ENCODE measurements at places on chromosomes 1 and 21.

DNA sequence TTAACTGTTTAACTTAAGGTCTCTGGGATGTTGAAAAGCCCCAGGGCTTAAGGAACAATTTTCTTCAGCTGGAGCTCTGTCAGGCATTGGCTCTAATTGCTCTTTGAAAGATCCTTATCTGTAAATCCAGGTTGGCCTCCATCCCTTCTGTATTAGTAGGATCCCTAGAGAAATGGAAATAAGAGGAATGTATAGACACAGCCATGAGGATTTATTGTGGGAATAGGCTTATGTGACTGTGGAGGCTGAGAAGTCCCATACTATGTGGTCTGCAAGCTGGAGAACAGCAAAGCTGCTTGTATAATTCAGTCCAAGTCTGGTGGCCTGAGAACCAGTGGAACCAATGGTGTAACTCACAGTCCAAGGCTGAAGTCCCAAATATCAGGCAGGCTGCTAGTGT is 47.6 kb upstream of the VAV3 start:
- DNase-seq = no peak

DNA sequence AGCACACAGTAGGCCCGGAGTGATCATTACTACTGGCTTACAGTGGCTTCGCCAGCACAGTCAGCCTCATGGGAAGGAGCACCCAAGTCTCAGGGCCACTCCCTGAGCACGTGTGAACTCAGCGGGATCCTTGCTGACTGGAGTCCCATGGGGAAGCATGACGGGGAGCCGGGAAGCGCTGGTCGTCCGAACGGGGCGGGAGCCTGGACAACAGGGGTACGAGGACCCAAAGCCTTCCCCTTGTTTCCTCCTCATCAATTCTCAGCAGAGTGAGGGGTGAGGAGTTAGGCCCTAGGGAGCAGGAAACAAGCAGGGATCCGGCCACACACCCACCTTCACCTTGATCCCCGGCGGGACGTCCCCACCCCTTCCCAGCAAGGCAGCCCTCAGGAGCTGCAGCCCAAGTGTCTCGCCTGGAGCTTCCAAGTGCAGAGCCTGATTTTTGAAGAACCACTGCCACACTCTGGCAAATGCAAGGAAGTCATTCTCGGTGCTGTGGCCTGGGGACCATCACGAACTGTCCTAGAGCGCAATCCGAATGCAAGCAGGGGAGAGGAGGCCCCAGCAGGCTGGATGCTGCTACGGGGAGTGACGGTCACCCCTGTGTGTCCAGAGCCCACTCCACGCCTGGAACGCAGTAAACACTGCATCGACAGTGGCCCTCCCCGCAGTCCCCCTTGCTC is 35.5 kb downstream of the TOMM20 start:
- DNase-seq = no peak

DNA sequence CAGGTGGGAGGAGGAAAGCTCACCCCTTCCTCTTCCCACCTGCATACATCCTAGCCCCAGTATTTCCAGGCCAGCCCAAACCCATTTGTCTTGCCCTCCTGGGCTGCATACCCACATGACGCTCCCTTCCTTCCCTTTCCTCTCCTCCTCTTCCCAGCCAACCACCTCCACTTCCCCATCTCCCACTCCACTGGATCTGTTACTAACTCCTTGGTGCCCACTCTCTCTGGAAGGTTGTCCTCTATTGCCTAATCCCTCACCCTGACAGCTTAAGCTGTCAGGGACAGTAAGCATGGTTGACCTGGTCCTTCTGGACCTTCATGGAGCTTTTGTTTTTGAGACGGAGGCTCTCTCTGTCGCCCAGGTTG is 23.0 kb upstream of the SYNC start:
- DNase-seq = no peak

DNA sequence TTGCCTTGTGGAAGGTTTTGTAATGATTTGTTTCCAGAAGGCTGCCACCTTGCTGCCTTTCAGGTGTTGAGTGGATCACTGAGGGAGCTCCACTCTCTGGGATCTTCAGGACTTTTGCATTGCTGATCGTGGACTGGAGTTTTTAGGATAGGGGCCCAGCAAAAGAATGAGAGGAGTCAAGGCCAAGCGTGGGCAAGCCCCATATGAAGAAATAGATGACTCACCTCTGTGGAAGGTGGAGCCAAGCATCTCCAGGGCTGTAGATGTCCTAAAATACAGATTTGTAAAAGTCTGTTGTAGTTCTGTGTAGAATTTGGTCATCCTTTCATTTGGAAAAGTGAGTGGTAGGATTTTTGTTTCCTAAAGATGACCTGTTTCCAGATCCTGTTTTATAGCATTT is 67.0 kb downstream of the ST3GAL3 start:
- DNase-seq = no peak

GRCh38 chr1:114588196-114588689 is 6.8 kb upstream of the BCAS2 start:
- no peak for DNase-seq

DNA sequence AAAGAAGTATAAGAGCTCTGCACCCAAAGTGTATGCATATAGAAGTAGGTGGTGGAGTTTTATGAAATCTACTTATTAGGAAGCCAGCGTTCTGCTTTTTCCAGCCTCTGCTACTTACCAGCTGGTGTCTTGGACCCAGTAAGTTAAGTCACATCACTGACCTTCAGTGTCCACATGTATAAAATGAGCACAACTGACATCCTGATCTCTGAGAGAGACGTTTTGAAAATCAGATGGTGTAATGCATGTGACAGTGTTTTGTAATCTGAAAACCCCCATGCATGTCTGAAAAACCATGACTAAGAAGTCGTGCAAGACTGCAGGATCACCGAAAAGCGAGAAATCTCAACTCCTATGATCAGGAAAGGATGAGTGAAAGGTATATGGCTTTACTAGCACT is 2.0 kb downstream of the CR1 start:
- no peak for DNase-seq

DNA sequence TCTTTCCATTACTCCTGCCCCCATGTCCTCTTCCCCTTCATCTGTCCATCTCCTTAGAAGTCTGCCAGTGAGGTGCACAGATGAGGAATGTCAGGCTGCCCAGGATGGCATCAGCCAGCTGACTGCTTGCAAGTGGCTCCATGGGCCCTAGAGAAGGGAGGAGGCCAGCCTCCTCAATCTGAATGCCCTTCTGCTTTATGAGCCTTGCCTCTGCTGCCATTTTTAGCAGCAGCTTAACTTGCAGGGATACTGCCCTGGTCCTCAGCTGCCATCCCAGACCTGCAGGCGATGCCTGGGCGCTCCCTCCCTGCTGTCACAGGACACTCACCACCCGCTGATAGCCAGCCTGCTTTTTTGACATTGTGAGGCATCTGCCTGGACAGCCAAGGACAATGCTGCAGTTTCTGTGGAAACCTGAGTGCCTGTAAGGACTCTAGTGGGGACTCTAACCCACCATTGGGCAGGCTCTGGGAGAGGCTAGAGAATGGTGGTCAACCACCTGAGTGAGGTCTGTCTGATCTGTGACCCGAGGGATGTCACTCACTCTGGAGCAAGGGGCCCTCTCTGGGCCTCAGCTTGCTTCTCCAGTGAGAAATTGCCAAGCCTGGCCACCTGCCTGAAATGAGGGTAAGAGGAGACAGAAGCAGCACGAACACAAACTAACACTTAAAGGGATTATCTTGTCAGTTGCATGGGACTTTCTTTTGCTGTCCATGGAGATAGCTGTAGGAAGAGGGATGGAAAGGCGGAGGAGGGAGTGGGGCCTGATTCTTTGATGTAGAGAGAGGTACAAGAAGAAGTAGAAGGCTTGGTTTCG is 185.0 kb downstream of the MIS18A start:
- DNase-seq = no peak

DNA sequence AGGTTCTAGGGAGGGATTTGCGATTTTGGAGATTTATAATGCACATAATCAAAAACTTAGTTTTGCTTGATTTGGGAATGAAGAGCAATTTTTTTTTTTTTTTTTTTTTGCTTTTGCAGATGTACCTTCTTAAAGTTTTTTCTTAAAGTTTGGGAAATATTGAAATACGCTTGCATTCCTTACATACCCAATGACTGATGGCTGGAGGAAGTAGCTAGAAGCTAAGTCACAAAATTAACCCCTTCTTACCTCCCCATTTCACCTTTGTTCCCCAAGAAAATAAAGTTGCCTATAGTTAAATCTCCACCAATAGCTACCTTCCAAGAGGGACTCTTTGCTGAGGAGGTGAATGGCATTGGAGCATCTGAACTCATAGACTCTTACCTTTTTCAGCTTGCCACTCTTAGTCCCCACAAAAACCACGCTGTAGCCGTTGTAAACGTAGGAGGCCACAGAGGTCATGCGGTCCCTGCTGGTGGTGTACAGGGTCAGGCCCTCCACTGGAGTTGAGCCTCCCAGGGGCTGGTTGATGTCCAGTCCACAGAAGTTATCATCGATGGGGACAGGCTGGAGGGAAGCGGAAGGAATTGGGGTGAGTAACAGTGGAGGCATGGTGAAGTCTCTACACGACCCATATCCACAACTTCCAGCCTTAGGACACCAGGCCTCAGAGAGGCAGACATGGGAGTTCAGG is 34.1 kb downstream of the PLXNA2 start:
- DNase-seq = no peak

DNA sequence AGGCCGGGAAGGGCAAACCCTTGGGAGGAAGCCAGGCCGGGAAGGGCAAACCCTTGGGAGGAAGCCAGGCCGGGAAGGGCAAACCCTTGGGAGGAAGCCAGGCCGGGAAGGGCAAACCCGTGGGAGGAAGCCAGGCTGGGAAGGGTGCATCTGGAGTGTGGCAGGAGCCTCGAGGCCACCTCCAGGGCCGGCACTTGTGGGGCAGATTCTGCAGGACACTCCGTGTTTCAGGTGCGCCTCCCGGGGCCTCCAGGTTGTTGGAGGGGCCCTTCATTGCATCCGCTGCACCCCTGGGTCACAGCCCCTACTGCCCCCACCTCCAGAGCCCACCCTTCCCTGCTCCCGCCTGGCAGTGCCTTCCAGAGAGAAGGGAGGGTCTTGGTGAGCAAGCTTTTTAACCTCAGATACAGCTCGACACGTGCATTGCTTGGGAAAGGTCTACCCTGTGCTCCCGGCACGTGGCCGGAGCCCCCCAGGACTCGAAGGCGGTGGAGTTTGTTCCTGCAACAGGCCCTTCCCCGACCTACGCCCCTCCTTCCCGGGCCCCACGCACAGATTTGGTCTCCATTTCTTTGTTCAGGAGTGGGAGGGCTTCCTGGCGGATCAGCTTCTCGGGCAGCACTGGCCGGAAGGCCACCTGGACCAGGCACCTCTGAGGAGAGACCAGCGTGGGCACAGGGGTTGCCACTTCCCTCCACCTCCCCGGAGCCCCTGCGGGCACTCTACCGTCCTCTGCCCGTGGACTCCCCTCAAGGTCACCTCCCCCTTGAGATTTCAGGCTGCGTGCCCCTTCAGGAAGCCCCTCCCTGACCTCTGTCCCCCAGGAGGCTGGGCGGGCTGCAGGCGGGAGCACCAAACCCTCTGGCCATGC is 9.4 kb upstream of the TMEM52 start:
- no peak for DNase-seq

DNA sequence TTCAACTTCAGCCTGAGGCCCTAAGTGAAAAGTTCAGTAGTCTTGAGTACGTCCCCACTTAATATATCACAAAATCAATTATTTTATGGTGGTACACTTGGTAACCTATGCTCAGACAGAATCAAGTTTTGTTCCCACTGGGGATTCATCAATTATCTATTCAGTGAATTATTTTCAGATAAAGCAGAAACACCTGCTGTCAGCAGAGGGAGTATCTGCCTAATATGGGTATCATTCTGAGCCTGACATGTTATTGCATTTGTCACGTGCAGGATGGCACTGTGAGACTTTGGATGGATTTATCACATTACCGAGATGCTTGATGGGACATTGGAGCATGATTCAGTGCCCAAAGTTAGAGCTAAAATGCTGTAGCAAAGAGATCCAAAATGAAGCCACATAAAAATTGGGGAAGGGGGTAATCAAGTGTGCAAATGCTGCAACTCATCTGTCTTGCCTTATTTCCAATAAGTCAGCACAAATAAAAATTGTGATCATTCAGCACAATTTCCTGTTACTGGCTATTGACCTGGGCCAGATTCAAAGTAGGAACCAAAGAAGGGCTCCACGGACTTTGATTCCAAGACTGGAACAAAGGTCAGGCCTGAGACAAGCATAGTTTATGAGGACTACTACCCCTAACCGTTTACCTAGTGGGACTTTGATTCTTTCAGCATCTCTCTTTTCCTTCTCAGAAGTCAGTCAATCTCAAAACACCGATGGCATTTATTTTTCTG is 657.6 kb downstream of the LMO4 start:
- no peak for DNase-seq

DNA sequence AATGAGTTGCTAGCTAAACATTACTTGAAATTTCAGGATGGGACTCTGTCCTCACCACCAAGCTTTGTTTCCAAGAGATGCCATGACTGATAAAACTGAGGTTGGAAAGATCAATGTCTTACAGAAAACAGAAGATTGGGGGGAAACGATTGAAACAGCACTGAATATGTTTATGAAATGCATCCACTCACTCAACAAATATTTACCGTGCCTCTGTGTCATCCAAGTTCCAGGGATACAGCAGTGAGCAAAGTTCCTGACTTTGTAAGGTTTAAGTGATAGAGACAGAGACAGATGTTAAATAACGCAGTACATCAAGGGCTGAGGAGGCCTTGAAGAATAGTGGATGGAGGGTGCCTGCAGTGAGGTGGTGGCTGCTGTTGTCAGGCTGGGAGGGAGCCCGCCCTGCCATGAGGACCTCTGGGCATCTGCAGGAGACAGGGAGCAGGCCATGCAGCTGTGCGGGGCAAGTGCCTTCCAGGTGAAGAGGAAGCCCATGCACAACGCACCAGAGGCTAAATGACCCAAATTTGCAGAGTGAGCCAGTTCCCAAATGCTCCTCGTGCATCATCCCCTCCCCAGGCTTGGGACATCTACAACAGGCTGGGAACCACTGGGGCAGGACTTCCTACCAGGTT is 108.0 kb downstream of the HLCS start:
- DNase-seq = no peak

DNA sequence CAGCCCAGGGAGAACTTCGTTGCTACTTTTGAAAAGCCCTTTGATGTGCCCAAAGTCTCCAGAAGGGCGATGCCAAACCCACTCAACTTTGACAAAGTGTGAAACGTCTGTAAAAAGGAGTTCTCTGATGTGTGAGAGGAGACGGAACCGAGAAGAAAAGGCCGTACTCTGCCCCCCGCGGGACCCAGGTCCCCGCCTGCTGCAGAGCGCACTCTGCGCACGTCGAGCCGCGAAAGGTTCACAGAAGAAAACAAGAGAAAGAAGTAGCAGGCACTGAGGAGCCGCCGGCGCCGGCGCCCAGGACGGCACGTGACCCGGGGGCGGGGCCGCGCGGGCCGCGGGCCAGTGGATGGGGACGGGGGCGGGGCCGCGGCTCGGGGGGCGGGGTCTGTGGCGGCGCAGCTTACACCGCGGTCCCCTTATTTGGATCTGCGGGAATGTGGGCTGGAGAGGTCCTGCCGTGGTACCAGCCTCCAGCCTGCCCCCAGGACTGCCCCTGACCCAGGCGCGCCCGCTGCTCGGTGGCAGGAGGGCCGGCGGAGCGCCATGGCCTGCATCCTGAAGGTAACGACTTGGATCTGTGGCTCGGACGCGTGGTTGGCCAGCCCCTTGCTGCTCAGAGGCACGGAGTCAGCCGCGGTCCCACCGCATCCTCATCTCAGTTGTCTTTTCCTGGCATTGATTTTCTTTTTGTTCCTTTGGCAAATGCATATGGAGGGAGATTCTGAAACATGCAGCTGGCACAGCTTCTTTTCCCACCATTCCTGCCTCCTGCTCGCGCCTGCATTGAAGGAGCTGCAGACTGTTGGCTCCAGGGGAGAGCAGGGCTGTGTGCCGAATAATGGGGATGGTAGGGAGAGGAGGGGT is at the start of gene ST6GALNAC3:
ST6GALNAC3 (plus strand) TSS at position 426 of the 867 bp plus-strand sequence.
- peak; percentile 26 for DNase-seq
